Mucosa of descending colon (tissue), 3 donors: ENCODE measurements at places on chromosomes 3 and 15. TPM values are rescaled to one million over a fixed set of nuclear protein-coding genes. Genes with fewer than 3 reads are reported as not detected.

DNA sequence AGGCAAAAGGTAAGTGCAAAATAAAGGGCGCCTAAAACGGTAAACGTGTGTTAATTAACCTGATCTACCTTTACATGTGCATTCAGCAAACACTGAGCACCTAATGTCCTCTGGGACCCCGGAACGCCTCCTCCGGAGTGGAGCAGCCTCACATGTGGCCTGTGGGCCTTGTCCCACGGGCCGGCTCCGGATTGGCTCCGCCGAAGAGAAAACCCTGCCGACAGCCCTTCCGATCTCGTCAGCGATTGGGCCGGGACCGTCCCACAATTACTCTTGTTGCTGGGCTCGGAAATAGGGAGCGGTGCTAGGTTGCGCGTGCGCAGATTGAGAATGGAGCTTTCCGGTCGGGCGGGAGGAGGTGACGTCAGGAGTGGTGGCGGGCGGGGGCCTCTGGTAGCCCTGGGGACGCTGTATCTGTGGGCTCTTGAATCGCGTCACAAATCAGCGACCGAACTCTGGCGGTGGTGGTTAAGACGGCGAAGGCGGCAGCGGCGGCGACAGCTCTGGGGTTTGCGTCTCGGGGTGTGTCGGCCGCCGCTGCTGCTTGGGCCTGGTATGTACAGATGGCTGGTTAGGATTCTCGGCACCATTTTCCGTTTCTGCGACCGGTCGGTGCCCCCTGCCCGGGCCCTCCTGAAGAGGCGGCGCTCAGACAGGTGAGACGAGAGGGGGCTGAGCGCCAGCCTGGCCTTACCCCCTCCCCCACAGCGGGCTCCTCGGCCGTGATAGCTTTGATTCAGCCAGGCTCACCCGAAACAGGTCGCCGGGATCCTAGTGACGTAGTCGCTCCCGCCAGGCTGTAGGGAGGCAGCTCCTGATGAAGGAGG is at the start of gene SENP2:
TSS of gene SENP2 (plus strand) at position 437 of the 827 bp plus-strand sequence. CDS start at position 556, 119 bp downstream.
- peak; percentile 99 for DNase-seq

The VPS18 gene
- 18.0 TPM for total RNA-seq

- DNase-seq: no peak
These were observed 275.0 kb downstream of the XXYLT1 start for GRCh38 chr3:194995922-194996321.

DNA sequence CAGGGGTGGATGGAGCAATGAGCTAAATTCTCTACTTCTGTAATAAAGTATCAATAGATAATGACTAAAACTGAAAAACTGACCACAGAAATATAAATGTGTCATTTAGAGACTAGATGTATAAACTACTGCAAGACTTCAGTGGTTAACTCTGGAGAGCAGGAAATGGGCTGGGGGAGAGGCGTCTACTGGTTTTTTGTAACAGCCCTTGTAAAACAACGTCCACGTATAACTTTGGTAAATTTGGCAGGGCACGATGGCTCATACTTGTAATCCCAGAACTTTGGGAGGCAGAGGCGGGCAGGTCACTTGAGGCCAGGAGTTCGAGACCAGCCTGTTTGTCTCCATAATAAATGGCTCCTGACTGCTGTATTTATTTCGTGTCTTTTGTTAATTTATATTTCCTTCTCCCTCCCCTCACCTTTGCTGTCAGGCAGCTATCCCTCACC is 12.5 kb downstream of the RAB27A start:
- DNase-seq: no peak

The RETNLB gene
- total RNA-seq: 17.1 TPM

GRCh38 chr3:149507491-149508324 is 33.2 kb downstream of the TM4SF4 start:
- DNase-seq: no peak

The DUOX2 gene
- 3.1 TPM for total RNA-seq

The PRR23A gene
- total RNA-seq: not detected

The VGLL3 gene
- total RNA-seq: 30.5 TPM

The ACVR2B gene
- total RNA-seq: 7.8 TPM

The NR2E3 gene
- total RNA-seq: 1.2 TPM

The SAMMSON gene
- not detected for total RNA-seq

DNA sequence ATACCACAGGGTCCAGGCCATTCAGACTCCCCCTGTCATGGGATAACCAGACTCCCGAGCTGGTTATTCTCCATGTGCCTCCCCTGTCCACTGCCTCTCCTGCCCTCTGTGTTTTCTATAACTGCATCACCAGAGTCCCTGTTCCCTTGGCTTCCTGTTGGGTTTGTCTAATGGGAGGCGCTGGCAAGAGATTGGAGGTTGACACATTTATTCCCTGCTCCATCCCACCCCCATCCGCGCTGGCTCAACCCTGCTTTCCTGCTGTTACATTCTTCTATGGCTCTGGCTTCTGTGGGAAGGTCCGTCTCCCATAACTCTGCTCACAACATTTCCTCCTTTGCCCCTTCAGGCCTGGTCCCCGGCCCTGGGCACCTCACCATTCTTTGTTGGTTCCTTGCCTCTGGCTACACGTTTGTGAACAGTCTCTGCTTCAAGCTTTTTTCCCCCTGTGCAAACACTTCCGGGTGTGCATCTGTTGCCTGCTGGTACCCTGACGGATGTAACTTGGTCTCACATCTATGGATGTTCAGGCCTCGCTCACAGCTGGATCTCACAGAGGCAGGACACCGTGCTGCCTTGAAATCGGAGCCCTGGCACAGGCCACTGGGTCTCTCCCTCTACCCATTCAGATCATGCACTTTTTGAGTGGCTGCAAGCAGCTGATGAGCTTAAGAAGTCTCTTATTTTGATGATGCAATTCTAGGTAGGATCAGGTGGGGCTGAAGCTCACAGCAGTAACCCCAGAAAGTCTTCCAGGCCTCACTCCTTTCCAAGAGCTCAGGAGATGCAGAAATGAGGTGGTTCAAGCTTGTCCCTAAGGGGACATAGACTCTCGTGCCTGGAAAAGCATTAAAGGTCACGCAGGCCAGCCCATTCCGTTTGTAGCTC is 68.6 kb upstream of the ATP13A3 start:
- DNase-seq: no peak

DNA sequence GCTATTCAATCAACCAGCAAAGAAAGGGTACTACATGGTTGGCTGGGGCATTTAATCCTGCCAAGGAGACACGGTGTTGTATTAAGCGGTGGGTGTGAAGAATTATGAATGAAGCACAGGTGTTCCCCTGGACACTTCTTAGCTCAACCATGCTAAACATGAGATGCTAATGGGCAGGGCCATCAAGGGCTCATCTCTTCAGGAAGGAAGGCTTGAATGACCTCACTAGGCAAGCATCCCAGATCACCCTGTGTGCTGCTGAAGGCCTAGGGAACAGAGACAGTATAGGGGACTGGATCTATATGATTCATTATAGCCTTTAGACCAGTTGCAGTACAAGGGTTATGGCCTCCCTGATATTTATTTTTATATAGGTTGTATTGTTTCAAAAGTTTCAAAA is 221.3 kb upstream of the SLCO3A1 start:
- no peak for DNase-seq
